ENCODE measurements at places on chromosomes 12 and 14.

- no peak for DNase-seq
Measured at GRCh38 chr14:103867523-103867953, 20.2 kb upstream of the PPP1R13B start.

- no peak for DNase-seq
Measured at GRCh38 chr14:33814010-33814409, 136.9 kb downstream of the EGLN3 start.

DNA sequence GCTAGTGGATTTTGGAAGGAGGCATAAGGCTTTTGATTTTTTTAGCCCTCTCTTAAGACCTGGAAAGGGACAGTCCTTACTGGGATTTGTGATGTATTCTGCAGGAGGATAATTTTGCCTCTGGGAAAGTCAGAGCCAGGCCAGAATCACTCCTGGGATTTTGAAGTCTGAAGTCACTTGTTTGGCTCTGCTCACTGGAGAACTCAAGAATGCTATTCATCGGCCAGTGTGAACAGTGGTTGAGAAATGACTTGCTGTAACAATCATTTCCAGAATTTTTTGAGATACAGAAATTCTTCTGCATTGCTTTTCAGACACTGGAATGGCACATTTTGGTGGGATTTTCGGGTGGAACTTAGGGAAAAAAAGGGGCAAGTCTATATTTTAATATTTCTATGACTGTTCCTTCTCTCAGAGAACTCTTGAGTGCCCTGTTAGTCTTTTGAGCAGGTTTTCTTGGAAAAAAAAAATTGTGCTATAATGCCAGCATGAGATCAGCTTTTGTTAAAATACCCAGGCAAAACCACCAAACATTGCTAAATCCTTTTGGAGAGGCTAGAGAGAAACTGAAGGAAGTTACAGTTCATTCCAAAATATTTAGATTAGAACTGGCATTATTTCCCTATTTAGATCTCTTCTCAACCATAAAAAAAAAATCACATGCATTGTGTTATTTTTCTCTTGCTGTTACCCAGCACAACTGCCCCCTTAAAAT is 26.1 kb upstream of the BHLHE41 start:
- DNase-seq, result peak; percentile 84

GRCh38 chr12:80045594-80045993 is 53.7 kb upstream of the OTOGL start:
- DNase-seq, result peak; percentile 95

- DNase-seq, result peak; percentile 9
Measured at GRCh38 chr14:60266021-60266937, 17.3 kb downstream of the PPM1A start.

DNA sequence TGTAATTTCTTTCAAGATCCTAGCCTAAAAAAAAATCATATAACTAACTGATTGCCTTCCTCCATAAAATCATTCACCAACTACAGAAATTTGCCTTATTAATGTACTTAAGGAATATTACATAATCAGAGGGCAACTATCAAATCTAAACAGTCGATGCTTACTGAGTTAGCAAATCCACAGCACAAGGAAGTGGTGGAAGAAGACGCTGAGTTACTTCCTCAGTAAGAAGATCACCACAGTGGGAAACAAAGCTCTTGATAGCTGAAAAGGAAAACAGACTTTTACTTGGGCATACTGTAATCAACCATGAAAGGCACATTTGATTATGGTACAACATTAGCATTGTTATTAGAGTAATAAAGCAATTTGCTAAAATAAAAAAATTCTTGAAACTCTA is 48.7 kb downstream of the HEATR5A start:
- DNase-seq, result no peak

GRCh38 chr12:76201758-76202157 is 117.3 kb upstream of the NAP1L1 start:
- DNase-seq, result peak; percentile 26

GRCh38 chr14:57889245-57889644 is 23.4 kb upstream of the SLC35F4 start:
- DNase-seq, result peak; percentile 28

GRCh38 chr12:242496-242895 is 20.1 kb downstream of the SLC6A13 start:
- no peak for DNase-seq

GRCh38 chr12:2550561-2551411 is 244.0 kb upstream of the FKBP4 start:
- DNase-seq, result peak; percentile 49

- no peak for DNase-seq
Measured at GRCh38 chr12:113070117-113070906, 13.8 kb downstream of the DTX1 start.

- DNase-seq, result peak; percentile 75
Measured at GRCh38 chr12:121590476-121591143, 9.8 kb upstream of the KDM2B start.

GRCh38 chr14:79483477-79484388 is 727.6 kb downstream of the DIO2 start:
- DNase-seq, result peak; percentile 75

- peak; percentile 8 for DNase-seq
Measured at GRCh38 chr12:84605983-84606382, 306.6 kb downstream of the SLC6A15 start.

- no peak for DNase-seq
Measured at GRCh38 chr14:104211215-104211614, 72.8 kb downstream of the KIF26A start.

- peak; percentile 99 for DNase-seq
Measured at GRCh38 chr12:64181430-64182291, 40.4 kb downstream of the KICS2 start.

DNA sequence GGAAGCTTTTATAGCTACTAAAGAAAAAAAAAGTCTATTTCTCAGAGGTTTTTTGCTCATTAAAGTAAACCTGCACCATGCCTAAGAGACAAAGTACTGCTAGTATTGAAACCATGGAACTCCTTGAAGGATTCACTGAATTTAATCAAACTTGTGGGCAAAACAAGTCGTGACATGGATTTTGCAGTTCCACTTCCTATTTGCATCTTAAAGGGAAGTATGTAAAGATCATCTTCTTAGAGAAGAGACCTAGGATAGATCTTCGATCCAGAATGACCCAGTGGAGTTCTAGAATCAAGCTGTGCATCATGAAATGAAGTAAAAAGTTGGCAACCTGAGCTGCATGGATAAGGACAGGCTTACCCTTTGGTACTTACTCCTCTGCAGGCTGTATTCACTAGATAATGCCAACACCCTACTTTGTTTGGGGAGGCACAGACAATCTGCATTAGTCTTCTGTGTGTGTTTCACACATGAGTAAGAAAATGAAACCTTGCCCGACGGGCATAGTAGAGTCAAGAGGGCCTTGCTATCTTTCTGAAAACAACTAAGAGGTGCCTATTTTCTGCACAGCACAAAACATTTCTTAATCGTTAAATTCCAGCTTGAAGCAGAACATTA is 1.9 kb downstream of the GNG2 start:
- no peak for DNase-seq

DNA sequence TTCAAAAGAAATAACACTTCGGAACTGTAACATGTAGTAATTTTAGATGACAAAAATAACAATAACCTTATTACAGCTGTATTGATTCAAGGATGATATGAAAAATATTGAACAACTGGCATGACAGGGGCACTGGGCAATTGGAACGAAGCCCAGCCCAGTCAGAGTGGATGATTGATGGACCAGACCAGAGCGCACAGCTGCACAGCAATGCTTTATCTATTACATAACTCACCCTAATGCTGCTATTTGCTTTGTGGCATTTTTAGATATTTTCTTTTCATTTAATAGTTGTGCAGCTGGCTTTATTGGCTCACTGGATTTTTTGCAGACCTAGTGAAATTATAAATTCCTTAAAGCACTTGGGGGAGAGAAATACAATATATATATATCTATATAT is 26.9 kb upstream of the FERMT2 start:
- DNase-seq, result no peak

GRCh38 chr14:35222324-35222723 is 69.9 kb upstream of the PSMA6 start:
- no peak for DNase-seq

GRCh38 chr14:103131580-103131979 is 8.3 kb downstream of the TNFAIP2 start:
- no peak for DNase-seq

DNA sequence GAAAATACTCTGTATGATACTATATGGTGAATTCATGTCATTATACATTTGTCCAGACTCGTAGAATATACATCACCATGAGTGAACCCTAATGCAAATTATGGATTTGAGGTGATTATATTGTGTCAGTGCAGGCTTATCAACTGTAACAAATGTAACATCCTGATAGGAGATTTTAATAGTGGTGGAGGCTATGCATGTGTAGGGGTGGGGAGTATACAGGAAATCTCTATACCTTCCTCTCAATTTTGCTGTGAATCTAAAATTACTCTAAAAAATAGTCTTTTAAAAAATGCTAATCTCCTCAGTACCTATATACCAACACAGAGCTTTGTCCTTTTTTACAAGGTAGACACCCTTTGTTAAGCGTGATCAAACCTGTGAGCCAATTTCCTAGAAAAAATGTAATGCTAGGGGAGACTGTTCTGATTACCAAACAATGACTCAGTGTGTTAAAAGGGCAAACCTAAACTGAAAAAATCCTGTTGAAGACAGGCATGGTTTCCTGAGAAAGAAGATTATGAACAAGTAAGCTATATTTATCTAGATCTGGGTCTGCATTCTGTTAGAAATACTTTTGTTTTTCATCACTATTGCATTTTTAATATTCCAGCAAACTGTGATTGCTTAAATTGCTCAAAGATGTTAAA is 170.9 kb downstream of the DUSP6 start:
- DNase-seq, result peak; percentile 59

DNA sequence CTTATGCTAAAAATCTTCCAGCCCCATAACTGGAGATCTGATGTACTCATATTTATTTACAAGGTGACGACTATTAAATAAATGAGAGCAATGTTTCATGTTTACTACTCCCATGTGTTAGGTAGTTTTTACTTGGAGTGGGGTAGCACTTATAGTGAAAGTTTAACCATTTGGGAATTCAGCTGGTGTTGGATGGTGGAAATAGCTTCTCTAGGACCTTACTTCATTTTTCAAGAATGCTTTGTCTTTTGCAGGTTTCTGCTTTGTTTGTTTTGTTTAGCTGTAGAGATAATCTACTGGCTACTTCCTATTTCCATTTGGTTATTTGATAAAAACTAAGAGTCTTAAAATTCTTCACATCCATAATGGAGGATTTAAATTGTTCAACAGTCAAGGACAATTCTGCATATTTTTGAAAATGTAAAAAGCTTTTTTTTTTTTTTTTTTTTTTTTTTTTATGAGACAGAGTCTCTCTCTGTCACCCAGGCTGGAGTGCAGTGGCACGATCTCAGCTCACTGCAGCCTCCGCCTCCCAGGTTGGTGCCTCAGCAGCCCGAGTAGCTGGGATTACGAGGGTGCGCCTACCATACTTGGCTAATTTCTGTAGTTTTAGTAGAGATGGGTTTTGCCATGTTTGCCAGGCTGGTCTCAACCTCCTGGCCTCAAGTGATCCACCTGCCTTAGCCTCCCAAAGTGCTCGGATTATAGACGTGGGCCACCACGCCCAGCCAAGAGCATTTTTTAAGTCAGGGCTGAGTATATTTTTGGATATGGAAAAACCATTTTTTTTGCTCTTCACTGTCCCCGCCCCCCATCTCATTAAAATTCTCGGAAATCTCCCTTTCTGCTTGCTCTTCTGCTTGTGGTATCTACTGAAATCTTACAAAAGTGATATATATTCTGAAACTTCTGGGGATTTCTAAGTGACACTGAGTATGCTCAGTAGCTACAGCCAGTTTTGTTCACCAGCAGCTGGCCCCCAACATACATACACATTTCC is 1.4 kb upstream of the ABCD2 start:
- DNase-seq, result no peak

DNA sequence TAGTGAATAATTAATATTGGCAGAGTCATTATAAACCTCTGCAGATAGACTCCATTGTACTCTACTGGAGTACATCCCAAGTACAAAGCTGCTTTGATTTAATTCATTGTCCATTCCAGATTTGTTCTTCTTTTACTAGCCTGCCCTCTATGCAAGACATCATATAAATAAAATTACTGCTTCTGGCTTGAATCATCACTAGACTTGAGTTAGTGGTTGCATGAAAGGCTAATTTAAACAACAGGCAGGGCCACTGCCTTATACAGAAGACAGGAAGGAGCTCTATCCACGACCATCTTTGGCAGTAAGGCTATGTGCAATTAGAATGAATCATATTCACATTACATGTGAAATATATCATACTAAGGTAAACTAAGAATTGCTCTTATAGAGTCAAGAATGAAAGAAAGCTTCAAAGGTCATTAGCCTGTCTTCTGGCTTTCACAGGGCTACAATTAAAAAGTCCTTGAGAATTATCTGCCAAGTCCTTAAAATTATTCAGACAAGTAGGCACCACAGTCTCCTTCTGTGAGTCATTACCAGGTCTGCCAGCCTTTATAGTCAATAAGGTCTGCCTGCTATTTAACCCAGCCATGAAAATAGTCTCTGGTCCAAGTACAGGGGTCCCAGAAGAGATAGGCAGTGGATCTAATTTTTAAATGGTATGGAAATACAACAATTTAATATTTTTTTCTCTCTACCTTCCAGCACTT is 631.8 kb downstream of the TMTC2 start:
- DNase-seq, result peak; percentile 77

- DNase-seq, result no peak
Measured at GRCh38 chr14:23182372-23183157, 895 bp downstream of the SLC7A8 start.

- no peak for DNase-seq
Measured at GRCh38 chr12:31003861-31004640, 69.6 kb upstream of the DDX11 start.

DNA sequence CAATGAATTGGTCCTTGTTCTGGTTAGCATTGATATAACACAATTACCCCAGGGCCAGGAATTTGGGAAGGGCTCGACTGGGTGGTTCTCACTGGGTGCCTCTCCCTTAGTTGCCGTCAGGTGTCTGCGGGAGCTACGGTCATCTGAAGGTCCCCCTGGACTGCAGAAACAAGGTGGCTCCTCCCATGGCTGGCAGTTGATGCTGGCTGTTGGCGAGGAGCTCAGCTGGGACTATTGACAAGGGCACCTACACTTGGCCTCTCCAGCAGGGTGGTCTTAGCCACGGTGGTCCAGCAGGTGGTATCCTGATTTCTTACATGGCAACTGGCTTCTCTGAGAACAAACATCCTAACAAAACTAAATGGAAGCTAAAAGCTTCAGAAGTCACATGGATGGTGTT is 41.0 kb upstream of the RGS6 start:
- DNase-seq, result no peak

- no peak for DNase-seq
Measured at GRCh38 chr14:81517798-81518398, 15.8 kb downstream of the SEL1L start.

GRCh38 chr14:69666112-69666511 is 54.7 kb downstream of the SUSD6 start:
- peak; percentile 20 for DNase-seq

- no peak for DNase-seq
Measured at GRCh38 chr12:109308534-109309380, at the start of gene FOXN4. TSS of gene FOXN4 (minus strand) at chr12:109309284. CDS start at chr12:109308321, 963 bp downstream.

Data from fibroblast of skin of right biceps (primary cell).